Renal pelvis (tissue), 12 donors: ENCODE measurements at places on chromosomes 2 and 18. TPM values are rescaled to one million over a fixed set of nuclear protein-coding genes. Genes with fewer than 3 reads are reported as not detected.

The PLEK gene
- 4.2 TPM for polyA plus RNA-seq

The TMEM37 gene
- 66.1 TPM for polyA plus RNA-seq

The UGT1A8 gene
- not detected for polyA plus RNA-seq

The MPHOSPH10 gene
- polyA plus RNA-seq: 46.3 TPM

The FMNL2 gene
- polyA plus RNA-seq: 86.0 TPM

The CPS1 gene
- polyA plus RNA-seq: 3.2 TPM

The NAB1 gene
- 57.2 TPM for polyA plus RNA-seq

The UGT1A3 gene
- polyA plus RNA-seq: not detected

The DNER gene
- 61.6 TPM for polyA plus RNA-seq

The THSD7B gene
- polyA plus RNA-seq: 2.4 TPM

The IL1RN gene
- 2.9 TPM for polyA plus RNA-seq

The LIPG gene
- polyA plus RNA-seq: 69.5 TPM

The G6PC2 gene
- 0.24 TPM for polyA plus RNA-seq

The ACKR3 gene
- 62.1 TPM for polyA plus RNA-seq

The REG3A gene
- polyA plus RNA-seq: not detected

The ALPP gene
- polyA plus RNA-seq: not detected

The CLEC4F gene
- 0.06 TPM for polyA plus RNA-seq

The SERPINE2 gene
- polyA plus RNA-seq: 119 TPM

The DRC1 gene
- polyA plus RNA-seq: 1.8 TPM

The SCN9A gene
- 2.1 TPM for polyA plus RNA-seq

The PAIP2B gene
- polyA plus RNA-seq: 18.7 TPM

The LINC00305 gene
- polyA plus RNA-seq: 2.2 TPM

The OTOS gene
- not detected for polyA plus RNA-seq

The POTEI gene
- polyA plus RNA-seq: 0.16 TPM

The KCNS3 gene
- polyA plus RNA-seq: 11.6 TPM

The TRABD2A gene
- 0.36 TPM for polyA plus RNA-seq
